ENCODE measurements at places on chromosomes 16 and 17.

DNA sequence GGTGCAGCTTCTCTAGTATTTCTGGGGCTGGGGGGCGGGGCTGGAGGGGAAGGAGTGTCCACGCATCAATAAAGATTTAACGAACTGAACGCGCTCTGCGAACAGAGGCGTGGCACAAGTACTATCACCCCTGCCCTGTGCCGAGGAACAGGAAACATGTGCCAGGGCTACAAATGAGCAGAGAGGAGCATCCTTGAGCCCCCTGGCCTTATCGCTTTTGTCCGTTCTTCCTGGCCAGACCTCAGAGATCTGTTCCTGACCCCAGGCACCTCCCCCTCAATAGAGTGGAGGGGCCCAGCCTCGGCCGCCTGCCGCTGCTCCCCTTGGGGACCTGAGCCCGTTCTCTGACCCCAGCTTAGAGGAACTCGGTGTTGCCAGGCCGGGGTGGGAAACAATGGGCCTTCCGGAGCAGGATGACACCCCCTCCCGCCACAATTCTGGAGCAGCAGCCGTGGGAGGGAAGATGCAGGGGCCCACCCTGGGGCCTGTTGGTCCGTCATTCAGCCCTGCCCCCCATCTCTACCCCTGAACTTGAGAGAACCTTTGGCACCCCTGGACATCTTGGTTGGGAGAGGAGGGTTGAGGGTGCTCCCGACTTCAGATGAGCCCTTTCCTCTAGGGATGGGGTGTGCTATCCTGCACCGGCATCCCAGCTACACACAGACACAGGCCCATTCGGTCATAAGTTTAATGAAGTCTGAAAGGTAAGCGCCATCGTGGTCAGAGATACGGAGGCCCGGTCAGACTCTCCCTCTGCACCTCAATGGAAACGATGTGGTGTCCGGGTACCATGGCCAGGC lies 1.1 kb downstream of the NAA38 start:
- peak; percentile 75 for DNase-seq

- no peak for DNase-seq
Observed at GRCh38 chr17:40791111-40791510, 8.6 kb downstream of the KRT28 start.

GRCh38 chr16:30104492-30104891 lies 8.5 kb upstream of the YPEL3 start:
- no peak for DNase-seq

GRCh38 chr17:67574658-67575293 lies 143.0 kb upstream of the NOL11 start:
- DNase-seq = no peak

DNA sequence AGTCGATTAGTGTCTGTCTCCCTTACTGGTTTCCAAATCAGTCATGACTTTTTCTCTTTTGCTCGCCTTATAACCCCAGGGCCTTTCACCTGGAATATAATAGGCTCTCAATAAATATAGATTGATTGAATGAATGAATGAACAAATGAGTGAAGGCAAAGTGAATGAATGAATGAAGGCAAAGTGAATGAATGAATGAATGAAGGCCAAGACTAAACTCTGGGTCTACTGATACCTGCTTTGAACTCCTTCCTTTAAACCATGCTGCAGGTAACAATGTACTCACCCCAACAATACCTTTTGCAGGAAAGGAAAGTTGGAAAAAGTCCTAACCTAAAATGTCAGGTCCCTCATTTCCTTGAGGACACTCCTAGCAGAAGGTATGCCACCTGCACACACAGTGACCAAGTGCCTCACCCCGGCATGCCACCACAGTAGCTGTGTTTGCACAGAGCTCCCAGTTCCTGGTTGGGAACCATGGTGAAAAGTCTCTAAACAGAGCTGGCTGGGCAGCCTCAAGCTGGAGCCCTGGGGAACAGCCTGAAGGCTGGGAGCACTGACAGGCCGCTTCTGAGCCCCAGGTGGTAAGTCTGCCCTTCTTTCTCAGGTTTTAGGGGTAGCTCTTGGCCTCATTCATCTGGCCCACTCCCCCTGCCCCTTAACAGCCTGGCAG lies 42.7 kb upstream of the ANKFN1 start:
- no peak for DNase-seq

- no peak for DNase-seq
Observed at GRCh38 chr16:82280867-82281266, 110.8 kb upstream of the MPHOSPH6 start.

DNA sequence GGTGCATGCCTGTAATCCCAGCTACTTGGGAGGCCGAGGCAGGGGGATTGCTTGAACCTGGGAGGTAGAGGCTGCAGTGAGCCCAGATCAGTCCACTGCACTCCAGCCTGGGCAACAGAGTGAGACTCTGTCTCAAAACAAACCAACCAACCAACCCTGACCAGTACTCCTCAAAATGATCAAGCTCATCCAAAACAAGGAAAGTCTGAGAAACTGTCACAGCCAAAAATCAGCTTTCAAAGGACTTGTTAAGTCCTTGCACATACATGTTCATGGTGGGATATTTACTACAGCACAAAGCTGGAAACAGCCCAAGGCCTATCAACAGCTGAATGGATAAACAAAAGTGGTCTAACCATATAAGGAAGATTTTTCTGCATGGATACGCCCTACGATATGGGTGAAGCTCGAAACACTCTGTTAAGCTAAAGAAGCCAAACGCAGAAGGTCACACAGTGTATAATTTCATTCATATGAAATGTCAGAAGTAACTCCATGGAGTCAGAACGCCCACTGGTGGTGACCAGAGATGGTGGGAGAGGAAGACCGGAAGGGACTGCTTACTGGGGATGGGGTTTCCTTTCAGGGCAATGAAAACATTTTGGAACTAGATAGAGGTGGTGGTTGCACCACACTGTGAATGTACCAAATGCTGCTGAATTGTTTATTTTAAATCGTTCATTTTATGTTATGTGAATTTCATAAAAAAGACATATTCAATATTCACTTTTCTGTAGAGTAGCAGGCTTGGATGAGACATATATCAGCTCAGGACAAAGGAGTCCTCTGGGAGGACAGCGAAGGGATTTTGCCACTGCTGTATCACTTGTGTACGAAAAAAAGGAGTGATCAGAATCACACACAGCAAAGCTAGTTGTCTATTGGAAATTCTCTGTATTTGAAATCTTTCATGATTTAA lies 17.7 kb downstream of the CCL17 start:
- no peak for DNase-seq

DNA sequence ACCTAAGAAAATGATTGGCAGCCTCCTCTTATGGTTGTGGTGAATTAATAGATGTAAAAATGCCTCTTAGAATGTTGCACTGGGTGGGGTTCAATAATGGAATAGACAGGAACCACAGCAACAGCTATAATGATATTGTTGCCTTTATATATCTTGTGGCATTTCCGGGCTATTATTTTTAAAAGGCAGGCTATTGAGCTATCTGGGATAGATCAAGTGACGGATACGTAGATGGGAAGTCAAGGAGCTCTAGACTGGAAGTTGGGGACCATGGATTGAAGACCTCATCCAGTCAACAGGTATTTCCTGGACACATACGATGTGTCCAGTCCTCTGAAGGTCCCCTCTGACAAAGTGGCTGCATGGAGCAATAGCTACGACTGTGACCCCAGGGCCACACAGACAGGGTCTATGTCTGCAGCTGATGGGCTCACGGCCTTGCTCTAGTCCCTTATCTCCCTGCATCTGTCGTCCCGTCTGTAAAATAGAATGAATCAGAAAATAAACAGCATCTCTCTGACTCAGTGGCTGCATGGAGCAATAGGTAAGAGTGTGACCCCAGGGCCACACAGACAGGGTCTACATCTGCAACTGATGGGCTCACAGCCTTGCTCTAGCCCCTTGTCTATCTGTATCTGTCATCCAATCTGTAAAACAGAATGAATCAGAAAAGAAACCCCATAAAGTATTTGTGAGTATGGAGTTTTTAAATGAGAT lies 117.7 kb upstream of the FOXF1 start:
- DNase-seq = no peak

DNA sequence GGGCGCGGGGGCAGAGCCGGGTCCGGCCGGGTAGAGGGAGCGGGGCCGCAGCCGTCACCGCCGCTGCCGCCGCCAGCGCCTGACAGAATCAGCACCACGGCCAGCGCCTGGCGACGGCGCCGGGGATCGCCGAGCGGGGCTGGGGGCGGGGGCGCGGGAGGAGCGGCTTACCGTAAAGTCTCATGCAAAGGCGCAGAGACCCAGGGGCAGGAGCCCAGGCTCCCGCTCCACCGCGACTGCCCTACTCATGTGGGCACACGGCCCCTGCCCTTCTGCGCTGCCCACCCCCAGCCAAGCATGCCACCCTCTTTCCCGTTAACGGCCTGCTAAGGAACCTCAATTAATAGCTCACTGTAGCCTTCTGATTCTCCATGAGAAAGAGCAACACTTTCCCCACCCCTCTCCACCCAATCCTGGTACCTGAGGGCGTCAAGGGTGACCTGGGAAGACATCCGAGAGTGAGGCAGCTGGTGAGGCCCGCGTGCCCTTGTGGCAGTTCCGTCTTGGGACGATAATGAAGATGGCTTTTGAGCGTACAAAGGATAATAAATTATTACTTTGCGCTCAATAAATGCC lies at the start of gene SEZ6:
Gene SEZ6, minus strand, starts transcription at position 98 of the 576 bp plus-strand sequence. CDS start 164 bp downstream, outside the sequence.
- no peak for DNase-seq

DNA sequence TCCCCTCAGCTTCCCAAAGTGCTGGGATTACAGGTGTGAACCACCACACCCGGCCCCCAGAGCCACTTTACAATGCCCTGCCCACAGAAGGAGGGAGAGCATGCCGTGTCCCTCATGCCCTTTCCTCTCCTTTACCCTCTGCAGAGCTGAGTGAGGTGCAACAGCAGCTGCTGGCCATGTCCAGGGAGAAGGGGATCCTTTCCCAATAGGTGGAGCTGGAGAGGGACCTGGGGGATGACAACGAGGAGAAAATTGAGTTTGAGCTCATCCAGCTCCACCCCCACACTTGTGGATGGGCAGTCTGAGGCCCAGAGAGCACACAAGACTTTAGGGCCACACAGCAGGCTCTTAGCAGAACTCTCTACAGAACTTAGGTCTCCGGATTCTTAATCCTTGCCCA lies 7.9 kb upstream of the GSDMA start:
- DNase-seq = no peak

- DNase-seq = no peak
Observed at GRCh38 chr16:11780991-11781680, 15.9 kb downstream of the ZC3H7A start.

- DNase-seq = no peak
Observed at GRCh38 chr16:27704252-27704651, 154.3 kb downstream of the KATNIP start.

GRCh38 chr17:72455562-72455961 lies 334.7 kb downstream of the SOX9 start:
- DNase-seq = no peak

DNA sequence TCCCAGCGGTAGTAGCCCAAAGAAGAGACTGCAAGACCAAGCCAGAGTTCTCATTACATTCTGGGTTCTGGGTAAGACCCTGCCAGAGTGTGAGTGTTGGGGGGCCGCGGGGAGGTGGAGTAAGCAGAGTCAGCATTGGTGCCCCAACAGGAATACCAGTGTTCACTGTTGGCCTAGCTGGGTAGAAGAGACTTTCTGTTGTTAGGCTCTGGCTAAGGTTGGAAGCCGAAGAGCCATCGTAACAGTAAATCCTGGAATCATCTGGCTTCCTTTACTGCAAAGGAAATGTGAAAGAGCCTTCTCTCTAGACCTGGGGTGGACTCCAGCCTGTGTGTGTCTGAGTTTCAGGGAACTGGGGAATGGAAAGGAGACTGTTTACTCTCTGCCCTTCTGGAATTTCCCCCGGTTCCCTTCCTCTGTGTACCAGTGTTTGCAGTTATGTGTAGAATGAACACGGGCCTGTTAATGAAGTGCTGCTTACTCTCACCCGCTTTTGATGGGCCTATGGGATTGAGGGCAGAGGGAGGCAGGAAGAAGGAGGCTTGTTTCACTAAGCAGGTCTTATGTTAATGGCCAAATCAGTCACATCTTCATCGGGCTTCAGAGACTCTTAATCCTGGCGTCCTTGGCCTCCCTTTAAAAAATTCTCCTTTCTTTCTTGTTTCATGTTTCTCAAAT lies 68.5 kb downstream of the WWP2 start:
- no peak for DNase-seq

DNA sequence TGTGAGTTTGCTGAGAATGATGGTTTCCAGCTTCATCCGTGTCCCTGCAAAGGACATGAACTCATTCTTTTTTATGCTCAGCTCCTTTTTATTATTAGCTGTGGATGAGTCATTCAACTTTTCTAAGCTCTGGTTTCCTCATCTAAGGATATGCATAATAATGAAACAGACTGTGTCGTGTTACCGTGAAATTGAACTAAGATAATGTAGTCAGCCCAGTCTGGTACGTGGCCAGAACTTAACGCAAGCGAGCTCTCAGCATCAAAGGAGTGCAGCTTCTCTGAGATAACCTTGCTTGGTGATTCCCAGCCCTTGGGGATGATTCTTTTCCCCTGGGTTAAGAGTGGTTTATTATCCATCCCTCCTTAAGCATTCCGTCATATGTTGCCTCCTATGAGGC lies 454.3 kb upstream of the EEF2KMT start:
- no peak for DNase-seq

GRCh38 chr17:32783602-32784001 lies 93.3 kb downstream of the MYO1D start:
- DNase-seq = no peak

DNA sequence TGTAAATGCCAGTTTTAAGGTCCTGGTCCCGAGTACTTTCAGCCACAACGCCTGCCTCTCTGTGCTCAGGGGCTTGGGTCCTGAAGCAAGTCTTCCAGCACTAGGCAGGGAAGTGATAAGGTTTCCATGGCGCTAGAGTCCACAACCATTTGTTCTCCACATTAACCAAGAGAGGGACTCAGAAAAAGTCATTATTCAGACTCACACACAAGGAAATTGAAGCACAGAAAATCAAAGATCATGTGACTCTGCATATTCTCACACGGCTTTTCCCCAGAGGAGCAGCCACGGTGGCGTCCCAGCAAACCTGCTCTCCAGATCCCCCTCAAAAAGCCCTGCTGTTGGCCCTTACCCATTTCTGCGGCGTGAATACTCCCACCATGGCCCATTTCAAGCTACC lies 9.7 kb downstream of the ENPP7 start:
- DNase-seq = no peak

DNA sequence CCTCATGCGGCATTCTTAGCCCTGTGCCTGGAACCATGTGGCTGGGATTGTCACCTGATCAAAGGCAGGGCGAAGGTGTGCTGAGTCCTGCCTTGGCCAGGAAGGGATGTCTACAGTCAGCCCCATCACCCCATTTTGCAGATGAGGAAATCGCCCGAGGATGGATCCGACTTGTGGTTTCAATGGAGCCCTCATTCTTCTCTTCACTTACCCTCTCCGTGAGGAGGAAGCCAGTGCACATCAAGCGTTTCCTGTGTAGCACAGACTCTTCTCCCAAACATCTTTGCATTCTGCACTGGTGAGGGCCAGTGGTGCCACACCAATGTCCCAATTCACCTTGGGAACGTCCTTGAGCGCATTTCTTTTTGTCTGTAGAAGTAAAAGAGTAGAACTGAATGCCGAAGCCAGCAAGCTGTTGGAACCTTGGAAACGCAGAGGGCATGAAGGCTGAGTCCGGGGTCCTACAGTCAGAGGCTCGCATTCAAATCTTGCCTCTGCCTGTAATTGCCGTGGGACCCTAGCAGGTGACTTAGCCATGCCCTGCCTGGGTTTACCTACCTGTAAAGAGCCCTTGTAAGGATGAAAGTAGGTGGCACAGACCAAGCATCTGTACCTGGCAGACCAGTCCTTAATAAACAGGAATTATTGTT lies 85.4 kb downstream of the IRF8 start:
- no peak for DNase-seq

- no peak for DNase-seq
Observed at GRCh38 chr17:12909046-12909445, 108.8 kb downstream of the ELAC2 start.

- no peak for DNase-seq
Observed at GRCh38 chr17:49616601-49617131, 41.0 kb downstream of the NXPH3 start.

- no peak for DNase-seq
Observed at GRCh38 chr17:41101586-41102259, at the start of gene KRTAP4-16. Gene KRTAP4-16, minus strand, starts transcription at chr17:41102209. Its CDS starts 0 bp downstream, at chr17:41102209.

All from GF-D8 (cell line).